ENCODE measurements at places on chromosomes 2 and 18.

DNA sequence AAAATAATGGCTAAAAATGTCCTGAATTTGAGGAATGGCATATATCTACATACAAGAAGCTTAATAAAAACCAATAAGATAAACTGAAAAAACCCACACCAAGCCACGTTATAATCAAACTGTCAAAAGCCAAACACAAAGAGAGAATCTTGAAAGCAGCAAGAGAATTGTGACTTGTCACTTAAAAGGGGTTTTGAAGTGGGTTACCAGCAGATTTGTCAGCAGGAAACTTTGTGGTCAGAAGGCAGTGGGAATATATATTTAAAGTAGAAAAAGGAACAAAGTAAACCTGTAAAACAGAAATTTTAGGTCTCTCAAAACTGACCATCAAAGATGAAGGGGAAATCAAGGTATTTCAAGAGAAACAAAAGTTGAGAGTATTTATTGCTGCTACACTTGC lies 171.9 kb upstream of the CNTNAP5 start:
- no peak for DNase-seq

- no peak for DNase-seq
Observed at GRCh38 chr2:164621764-164622105, 453 bp upstream of the GRB14 start.

GRCh38 chr2:36734304-36734703 lies 37.8 kb downstream of the VIT start:
- no peak for DNase-seq

DNA sequence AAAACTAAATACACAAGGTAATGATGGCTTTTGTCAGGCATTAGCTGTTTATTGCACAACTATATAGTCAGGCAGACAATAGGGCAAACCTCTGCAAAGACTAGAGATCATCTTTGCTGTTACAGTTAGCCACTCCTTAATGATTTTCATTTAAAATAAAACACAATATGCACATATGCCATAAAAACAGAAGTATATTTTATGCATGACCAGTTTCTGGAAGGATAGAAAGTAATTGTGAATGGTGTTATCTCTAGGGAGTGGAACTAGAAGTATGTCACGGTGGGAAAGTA lies 102.0 kb downstream of the CHN1 start:
- DNase-seq = no peak

DNA sequence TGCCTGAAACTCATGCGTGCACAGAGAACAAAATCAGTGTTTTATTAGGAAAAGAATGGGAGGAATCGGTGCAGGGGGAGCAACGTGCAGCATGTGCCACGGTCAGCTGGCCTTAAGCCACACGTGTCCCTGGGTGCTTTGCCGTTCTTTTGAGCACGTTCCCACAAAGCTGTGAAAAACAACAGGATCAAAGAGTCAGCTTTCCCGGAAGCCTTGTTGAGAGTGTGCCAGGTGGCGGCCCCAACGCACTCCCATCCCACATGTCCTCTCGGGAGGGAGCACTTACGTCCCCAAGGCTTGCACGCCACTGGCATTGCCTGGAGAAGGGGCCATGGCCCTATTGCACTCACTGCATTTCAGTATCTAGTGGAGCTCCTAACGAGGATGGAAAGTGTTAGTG lies 511.2 kb downstream of the EIPR1 start:
- DNase-seq = no peak

DNA sequence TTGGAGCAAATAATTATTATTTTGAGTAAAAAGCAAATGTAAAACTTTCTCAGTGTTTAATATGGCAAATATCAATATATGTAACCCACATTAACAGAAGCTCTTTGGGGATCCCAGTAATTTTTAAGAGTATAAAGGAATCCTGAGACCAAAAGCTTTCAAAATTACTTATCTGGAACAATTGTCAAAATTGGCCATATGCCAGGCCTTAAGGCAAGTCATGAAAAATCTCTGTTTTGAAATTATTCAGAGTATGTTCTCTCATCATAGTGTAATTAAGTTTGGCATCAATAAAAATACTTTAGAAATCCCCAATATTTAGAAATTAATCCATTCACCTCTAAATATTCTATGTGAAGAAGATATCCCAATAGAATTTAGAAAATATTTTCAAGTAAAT lies 225.3 kb upstream of the ARL4C start:
- no peak for DNase-seq

DNA sequence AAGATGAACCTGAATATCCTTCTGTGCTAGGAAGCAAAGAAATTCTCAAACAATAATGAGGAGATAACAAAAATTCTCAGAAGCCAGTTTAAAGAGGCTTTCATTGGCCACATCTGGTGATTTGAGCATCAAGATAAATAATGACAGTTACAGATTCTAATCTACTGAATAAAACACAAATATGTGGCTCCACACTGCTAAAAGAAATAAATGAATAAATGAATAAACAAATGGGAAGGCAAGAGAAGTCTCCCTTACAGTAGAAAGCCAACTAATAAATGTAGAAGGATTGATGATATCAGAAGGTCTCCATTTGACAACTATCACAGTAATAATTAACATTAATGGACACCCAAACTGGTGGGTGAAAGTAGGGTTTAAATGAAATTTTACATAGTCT lies 54.6 kb upstream of the ADAM23 start:
- DNase-seq = no peak

- DNase-seq = no peak
Observed at GRCh38 chr2:237045449-237045848, 40.2 kb upstream of the COPS8 start.

GRCh38 chr18:48194591-48195181 lies 214.5 kb downstream of the ZBTB7C start:
- no peak for DNase-seq

GRCh38 chr2:158130832-158131473 lies 29.3 kb downstream of the UPP2 start:
- DNase-seq = no peak

DNA sequence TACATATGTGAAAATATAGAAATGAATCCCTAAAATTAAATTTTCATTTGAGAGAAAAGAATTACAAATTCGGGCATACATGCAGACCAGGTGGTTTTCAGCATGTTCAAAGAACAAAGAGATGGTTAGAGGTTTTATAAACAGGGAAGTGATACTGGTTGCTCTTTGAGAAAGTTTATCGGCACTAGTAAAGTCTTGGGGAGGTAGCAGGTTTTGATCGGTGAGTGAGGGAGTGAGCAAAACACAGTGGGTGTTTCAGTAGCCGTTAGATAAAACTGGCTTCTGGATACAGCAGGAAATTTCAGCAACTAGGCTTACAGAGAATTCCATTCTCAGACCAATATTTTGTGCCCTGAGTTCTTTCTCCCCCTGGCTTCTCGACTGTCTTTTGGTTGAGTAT lies 51.1 kb downstream of the DSC3 start:
- no peak for DNase-seq

DNA sequence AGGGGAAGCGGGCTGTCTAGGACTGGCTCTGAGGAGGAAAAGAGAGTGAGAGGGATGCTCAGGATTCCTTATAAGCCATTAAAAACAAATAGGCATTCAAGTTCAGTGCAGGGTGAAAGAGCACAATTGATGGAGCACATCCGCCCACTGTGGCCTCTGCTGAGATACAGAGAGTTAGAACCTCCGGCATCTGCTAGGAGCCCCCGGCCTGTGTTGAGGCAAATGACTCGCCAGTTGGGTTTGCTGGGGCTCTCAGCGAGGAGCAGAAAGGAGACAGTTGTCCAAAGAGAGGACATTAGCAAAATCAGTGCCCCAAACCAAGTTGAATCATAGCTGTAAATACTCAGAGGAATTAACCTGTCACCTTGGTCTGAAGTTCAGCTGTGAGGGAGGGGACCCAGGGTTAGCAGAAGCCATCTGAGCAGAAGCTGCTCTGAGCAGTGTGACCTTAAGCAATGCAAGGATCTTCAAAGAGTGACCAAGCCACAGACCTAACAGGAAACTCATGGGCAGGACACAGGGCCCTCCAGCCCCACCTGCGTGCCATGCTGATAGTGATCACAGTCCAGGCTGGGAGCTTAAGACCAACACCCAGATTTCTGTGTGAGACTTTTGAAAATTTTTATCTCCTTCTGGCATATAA lies 23.3 kb upstream of the IL18RAP start:
- no peak for DNase-seq

DNA sequence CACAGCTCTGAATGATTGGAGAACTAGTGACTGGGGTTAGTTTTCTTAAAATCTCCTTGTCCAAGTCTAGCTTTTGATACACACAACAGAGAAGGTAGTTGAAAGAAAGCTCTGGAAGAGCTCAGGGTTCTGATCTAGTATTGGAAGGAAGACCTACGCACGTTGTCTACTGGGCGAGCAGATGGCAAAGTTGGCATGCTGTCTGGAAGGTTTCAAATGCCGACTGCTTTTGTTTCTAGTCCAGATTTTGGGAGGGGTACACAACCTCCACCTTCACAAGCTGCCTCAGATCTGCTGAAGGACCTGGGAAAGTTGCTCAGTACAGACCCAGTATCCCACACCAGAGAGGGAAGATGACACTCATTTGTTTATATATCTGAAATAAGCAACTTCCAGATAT lies 507.3 kb downstream of the RNF144A start:
- no peak for DNase-seq

GRCh38 chr18:24584813-24585212 lies 124.4 kb downstream of the HRH4 start:
- DNase-seq = no peak

DNA sequence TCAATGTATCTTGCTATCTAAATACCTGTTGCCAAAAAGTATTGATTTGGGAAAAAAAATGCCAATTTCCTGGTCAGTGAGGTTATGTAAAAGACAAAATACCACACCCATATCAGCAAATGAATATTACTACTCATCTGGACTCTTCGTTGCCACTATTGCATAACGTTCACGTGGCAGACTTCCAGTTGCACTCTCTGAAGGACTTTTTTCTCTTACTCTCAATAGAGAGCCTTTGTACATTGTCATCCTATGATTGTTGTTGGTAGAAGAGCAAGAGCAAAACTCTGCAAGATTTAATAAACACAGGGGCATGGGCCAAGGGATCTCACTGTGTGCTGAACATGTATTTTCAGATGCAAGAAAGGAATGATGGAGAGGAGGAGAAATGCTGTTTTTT lies 689.8 kb downstream of the MBD2 start:
- no peak for DNase-seq

DNA sequence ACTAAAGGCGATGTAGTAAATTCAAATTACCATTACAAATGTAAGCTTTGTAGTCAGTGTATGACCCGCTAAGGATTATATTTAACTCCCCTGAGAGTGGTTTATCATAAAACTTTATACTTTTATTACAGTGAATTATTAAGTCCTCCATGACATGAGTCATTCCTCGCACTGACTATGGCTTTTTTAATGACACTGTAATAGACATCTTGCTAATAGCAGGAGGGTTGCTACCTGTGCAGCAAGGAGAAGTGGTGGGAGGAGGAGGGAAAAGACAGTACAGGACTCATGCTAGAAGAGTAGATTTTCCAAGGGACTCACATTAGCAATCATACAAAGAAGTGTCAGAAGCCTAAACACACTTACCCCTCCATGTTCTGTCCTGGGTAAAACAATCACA lies 556.1 kb downstream of the BCL11A start:
- DNase-seq = no peak

- DNase-seq = no peak
Observed at GRCh38 chr2:229910147-229910831, 11.5 kb downstream of the TRIP12 start.

DNA sequence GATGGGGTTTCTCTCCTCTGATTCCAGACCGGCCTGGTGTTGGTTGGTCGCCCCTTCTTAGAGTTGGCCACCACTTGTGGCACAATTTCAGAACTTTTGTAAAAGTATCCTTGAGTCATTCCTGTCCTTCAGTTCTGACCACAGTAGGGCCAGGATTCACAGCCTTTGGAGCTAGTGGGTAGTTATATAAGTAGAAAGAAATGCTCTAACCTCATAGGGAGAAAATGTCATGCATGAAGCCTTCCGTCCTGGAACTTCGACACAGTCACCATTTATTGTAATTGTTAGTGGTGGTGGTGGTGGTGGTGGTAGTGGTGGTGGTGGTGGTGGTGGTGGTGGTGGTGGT lies 65.4 kb downstream of the EPAS1 start:
- DNase-seq = no peak

- no peak for DNase-seq
Observed at GRCh38 chr2:120972286-120972685, 236.6 kb downstream of the GLI2 start.

GRCh38 chr2:104538077-104538476 lies 315.8 kb upstream of the POU3F3 start:
- no peak for DNase-seq

DNA sequence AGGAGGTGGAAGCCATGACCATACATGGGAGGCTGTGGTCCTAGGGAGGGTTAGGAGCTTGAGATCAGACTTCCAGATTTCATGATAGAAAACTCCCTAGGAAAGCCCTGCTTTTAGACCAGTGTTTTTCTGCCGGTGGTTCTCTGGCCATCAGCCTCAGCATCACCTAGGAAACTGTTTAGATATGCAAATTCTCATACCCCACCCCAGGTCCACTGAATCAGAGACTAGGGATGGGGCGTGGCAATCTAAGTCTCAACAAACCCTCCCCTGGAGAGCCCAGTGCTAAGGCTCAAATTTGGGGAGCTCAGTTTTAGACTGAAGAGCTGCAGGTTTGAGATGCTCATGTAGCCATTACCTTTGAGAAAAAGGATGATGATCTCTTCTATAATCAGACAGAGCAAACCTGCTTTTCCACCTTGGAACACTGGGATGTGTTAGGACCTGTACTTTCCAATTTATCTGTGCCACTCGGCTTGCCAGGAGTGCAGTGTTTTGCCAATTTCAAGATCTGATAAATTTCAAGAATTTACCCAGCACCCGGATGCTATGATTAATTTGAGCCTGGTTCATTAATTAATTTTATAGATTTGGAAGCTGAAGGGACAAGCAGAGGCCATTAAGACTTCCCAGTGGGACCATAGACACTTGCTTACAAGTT lies 31.5 kb upstream of the LYPD6B start:
- DNase-seq = no peak

- no peak for DNase-seq
Observed at GRCh38 chr18:5238371-5238976, 41.4 kb upstream of the AKAIN1 start.

- DNase-seq = no peak
Observed at GRCh38 chr18:1954583-1955312, 616.6 kb downstream of the METTL4 start.

DNA sequence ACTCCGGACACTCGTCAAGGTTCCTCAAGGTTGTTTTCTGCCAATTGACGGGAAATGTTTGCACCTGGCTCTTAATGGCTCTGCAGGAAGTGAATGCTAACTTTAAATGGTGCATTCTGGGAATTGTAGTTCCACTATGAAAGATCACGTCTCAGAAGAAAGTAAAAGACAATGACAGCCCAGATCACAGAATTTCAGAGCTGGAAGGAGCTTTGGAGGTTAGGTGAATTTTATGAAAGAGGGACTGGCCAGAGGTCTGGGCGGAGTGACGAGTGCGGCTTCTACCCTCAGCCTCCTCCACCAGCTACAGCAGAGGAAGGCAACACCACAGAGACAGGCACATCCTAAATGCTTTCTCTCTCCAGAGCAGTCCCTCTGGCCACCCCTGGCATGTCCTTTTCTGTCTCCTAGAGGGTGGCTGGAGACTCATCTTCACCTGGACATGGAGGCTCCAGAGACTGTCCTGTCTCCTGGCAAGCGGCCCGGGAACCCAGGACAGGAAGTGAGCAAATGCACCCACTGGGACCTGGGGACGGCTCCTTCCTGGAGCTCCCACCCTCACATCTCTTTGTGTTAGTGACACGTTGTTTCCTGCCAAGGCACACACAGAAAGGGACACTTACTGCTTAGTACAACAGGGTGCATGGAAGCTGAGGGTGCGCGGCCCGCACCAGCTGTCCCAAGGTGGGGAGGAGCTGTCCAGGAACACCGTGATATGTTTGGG lies 19.4 kb downstream of the THAP4 start:
- DNase-seq = no peak
